Colonic mucosa (tissue), 4 donors: ENCODE measurements at places on chromosomes 5 and 9. TPM values are rescaled to one million over a fixed set of nuclear protein-coding genes. Genes with fewer than 3 reads are reported as not detected.

Gene SMAD5
- total RNA-seq = 64.1 TPM

DNA sequence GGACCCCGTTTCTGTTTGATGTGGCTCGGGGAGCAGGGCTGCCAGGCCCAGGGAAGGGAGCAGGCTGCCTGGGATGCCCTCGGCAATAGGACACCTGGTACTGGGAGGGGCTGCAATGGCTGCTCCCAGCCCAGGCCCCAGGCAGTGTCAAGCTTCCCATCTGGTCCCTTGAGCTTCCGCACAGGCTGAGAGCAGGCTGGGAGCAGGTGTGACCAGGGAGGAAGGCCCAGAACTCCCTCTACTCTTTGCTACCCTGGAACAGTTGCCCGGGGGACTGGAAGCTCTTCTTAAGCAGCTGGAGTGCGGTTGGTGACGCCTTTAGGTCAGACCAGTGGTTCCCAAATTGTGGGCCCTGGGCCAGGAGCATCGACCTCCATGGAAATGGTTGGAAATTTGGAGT is 186.9 kb downstream of the GADD45G start:
- DNase-seq = no peak

Gene RABGAP1
- total RNA-seq = 49.4 TPM

GRCh38 chr5:746258-746761 is 38.2 kb downstream of the ZDHHC11B start:
- DNase-seq = no peak

GRCh38 chr9:120152295-120152694 is 427.7 kb downstream of the CDK5RAP2 start:
- no peak for DNase-seq

Gene APBA1
- total RNA-seq = 6.3 TPM

Gene EPB41L4A
- 10.1 TPM for total RNA-seq

Gene LMAN2
- total RNA-seq = 137 TPM

- DNase-seq = no peak
Measured at GRCh38 chr5:58681943-58682342, 99.1 kb downstream of the RAB3C start.

- DNase-seq = no peak
Measured at GRCh38 chr9:33288828-33289483, 1.4 kb upstream of the NFX1 start.

DNA sequence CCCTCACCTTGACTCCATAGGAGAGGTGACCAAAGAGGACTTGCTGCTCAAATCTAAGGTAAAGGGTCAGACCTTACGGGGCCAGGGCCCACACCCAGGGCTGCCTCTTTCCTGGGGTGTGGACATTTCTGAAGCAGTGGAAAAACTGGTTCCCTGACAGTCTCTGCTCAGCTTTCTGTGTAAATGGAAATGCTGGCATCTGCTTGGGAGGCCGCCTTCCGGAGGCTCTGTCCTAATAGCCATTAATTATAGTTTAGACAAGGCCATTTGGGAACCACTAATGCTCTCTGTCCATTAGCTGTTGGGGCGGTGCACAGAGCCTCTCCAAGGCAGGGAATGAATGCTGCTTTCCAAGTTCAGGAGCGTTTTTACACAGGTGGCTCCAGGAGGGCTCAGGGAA is 17.3 kb downstream of the USP20 start:
- DNase-seq = no peak

Gene DNAI1
- not detected for total RNA-seq
